Globus pallidus (tissue), 1 donor: ENCODE measurements at places on chromosomes 1 and 21.

DNA sequence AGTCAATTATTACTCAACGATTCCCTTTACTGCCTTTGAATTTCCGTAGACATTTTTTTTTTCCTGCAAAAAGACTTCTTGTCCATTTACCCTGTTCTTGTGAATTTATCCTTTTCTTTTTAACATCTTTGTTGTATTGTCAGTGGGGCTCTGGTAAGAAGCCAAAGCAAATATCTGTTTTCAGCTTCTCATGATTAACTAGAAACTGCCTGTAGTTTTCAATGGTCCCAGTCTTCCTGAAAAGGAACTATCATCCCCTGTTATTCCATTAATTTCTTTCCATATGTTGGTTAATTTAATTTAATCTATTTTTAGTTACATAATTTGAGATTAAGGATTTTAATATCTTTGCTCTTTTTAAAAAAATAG is 28.0 kb downstream of the SH3BGR start:
- DNase-seq = no peak

DNA sequence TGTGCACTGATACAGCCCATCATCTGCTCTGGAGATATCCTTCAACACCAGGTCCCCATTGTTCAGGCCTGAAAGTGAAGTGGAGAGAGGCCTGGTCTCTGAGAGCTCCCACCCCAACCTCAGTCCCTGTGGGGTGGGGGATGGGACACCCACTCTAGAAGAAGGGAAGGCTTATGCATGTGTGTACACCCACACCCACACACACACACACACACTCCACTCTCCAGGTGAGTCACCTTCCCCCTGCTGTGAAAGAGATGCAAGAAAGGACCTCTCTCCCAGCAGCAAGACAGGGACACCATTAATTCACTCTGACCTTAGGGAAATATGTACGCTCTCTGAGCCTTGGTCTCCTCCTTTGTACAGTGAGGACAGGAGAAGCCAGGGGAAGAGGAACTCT is 5.9 kb downstream of the VSIG8 start:
- DNase-seq = no peak

DNA sequence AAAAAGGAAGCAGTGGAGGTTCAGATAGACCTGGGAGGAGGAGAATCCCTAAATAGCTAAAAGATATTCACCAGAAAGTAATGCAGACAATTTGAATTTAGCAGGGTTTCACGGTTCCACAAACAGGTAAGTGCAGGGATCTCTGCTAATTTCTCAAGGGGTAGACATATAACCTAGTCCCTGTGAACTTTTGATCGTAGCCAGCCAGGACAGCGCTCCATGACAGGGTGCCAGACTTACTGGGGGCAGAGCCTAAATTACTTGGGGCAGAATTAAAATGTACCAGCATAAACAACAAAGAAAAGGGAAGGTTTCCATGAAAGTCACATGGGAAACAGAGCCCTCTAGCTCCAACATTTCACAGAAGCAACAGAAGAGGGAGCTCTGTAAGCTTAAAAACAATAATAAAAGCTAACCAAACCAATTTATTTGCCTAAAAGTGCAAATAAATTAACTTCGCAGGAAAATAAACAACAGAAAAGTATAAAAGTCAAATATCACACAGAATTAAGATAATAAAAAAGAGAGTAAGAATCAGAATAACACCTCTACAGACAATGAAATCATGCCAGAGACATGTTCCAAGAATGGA is 198.3 kb downstream of the DUSP10 start:
- DNase-seq = peak; percentile 53

GRCh38 chr1:40896482-40896881 is 34.3 kb upstream of the CITED4 start:
- no peak for DNase-seq

DNA sequence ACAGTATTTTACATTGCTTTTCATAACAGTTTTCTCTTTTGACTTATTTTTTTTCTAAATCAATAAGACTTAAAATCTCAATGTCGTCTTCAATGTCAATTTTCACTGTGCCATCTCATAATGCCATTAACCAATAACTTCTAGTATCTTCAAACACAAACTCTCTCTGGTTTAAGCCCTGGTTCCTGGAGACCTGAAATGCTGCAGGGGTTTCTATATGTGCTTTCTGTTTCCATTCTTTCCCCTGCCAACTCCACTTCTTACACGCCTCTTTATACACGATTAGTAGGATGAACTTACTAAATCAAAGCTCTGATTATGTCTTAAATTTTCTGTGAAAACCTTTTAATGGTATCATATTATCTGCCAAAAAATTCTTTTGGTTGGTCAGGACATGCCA is 191.4 kb downstream of the AMY1C start:
- no peak for DNase-seq

- DNase-seq = peak; percentile 59
Measured at GRCh38 chr1:110203021-110203661, 7.0 kb upstream of the KCNC4 start.

- DNase-seq = no peak
Measured at GRCh38 chr1:230076121-230076520, 9.1 kb downstream of the GALNT2 start.

- no peak for DNase-seq
Measured at GRCh38 chr1:195434566-195435203, 1173.6 kb downstream of the KCNT2 start.
